A673 (cell line): ENCODE measurements at places on chromosomes 6 and 20.

DNA sequence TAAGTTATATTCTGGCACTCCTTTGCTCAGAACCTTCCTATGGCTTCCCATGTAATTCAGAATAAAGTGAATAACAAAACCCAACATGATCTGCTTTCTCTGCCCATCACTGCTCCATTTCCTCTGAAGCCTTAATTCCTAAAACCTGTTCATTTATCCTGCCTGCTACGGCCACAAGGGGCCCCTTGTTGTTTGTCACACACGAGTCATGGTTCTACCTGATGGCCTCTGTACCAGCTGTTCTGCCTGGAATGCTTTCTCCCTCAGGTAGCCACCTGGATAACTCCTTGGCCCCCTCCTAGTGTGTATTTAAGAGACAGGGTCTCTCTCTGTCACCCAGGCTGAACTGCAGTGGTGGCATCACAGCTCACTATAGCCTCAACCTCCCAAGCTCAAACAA lies 26.8 kb downstream of the ERGIC3 start:
- no peak for DNase-seq

DNA sequence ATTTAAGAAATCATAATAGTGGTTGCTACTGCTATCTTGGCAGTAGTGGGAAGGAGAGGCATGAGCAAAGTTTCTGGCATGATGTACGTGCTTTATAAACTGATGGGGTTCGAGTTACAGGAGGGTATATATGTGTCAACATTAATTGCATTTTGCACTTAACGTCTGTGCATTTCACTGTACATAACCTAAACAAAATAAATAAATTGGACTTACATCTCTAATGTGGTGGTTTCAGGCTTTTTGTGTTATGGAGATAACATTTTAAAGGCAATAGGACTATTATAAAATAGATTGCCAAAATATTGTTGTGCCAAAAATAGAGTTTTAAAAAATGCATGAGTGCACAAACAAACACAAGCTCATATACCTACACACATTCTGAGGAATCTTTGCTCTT lies 1001.1 kb upstream of the GJE1 start:
- DNase-seq, result no peak

DNA sequence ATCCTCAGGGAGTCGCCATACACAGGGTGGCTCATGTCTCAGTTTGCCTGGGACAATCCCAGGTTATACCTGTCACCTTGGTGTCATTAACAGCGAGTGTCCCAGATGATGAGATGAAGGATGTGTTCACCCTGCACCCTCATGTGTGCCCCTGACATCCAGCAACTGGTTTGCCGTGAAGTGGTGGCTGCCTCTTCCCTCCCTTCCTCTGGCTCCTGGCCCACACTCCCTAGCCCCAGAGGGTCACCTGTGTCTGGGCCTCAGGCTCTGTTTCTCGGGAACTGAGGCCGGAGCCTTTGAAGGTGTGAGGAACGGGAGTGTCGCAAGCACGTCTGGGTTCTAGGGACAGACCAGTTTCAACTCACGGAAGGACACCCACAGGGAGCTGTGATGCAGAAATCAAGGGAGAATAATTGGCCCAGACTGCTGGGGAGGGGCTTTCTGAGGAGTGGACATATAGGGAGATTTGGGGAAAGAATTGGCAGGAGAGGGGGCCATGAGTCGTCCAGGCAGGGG lies 35.8 kb upstream of the PHACTR3 start:
- DNase-seq, result no peak

- DNase-seq, result no peak
Measured at GRCh38 chr6:138285800-138286199, 67.5 kb upstream of the PBOV1 start.

DNA sequence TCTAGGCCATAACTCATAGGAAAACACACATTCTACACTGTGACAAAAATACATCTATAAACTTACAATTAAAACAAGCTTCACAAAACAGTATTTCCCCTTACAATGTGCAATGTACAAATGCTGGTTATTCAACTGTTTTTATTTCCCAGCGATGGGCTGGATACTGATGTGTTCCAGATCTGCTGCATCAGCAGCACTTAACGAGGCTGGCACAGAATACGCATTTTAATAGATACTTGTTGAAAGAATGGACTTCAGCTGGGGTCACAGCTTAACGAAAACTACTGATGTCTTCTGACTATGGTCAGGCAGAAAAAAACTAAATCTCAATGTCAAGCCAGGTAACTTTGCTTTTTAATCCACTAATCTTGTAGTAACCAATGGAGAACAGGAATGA lies 70.9 kb downstream of the B4GALT5 start:
- no peak for DNase-seq

DNA sequence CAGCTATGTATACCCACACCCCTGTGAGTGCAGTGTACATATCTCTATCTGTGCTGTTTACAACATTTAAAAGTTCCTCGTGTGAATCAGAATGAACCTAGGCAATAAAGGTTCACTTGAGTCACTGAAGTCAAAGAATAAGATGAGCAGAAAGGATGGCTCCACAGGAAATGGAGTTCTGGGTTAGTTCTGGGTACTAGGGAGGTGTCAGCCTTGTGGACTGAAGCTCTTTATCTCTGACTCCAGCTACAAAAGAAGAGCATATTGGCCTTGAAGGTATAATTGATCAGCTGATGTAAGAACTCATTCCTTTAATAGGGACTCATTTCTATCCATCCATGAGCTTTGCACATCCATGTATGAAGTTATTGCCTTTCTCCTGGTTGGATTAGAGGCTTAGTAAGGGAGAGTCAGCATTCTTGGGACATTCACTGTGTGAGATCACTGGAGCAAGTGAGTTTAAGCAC lies 73.9 kb upstream of the BACH2 start:
- no peak for DNase-seq

- peak; percentile 25 for DNase-seq
Measured at GRCh38 chr6:40532349-40533000, 54.7 kb downstream of the LRFN2 start.

DNA sequence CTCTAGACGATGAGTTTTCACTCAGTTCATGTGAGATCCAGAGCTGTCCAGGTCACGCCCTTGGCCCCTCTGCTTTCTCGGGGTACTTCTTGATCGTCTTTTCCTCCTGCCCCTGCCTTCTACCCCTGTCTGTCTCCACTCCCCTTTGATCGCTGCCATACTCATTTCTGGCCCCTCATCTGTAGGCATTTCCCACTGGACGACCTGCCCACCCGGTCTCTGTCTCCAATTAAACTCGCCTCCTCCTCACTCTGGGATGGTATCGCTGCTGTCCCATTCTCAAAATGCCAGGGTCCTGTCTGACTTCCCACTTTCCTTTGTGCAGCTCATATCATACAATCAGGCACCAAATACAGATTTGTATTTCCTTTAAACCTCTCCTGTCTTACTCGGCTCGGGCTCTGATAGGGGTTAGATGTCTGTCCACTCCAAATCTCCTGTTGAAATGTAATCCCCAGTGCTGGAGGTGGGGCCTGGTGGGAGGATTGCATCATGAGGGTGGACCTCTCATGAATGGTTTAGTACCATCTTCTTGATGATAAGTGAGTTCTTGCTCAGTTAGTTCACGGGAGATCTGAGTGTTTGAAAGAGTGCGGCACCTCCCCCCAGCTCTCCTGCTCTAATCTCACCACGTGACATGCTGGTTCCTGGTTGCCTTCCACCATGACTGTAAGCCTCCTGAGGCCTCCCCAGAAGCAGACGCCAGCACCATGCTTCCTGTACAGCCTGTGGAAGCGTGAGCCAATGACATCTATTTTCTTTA lies 3.5 kb upstream of the SYNJ2 start:
- DNase-seq, result no peak

- no peak for DNase-seq
Measured at GRCh38 chr6:125886021-125886420, 70.5 kb upstream of the HINT3 start.

- no peak for DNase-seq
Measured at GRCh38 chr6:108720827-108721226, 127.4 kb upstream of the ARMC2 start.
